ENCODE measurements at places on chromosomes 13 and 19.

DNA sequence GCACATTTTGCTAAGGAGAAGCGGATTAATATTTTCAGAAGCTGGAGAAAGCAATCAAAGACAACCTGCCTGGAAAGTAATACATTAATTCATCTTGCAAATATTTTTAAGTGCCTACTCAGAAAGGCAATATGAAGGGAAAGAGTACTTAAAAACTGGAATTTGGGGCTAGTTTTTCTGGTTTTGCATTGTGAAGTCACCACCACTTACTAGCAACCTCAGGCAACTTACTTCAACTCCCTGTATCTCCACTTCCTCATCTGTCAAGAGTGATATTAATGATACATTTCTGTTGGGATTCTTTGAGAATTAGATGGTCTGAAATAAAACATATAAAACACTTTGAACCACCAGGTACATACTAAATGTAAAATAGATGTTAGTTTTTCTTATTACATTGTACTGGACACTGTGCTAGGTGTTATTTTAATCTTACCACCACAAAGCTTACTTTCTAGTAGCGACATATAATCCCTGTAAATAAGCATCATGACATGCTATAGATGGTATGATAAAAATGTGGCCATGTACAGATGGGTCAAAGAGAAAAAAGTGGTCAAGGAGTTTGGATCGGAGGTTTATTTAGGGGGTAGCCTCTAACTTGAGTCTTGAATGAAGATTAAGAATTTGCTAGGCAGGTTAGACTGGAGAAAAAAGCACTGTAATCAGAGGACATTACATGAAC, 101.2 kb downstream of the SPRY2 start:
- DNase-seq: no peak

DNA sequence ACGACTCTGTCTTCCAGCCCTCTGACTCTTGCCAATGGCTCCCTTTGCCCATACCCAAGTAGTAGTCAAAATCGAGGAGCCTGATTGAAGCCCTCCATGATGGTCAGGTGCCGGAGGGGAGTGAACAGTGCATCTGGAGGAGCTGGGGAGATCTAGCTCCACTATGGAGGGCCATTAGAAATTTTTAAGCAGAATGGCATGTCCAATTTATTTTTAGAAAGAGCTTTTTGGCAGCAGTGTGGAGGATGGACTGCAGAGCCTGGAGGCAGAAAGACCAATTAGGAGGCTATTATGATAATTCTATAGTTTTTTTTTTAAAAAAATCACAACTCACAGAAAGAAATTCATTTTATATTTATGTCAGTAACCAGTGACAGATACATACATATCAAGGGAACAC, 92.7 kb upstream of the SLC7A1 start:
- DNase-seq: no peak

- DNase-seq: no peak
Measured at GRCh38 chr19:42235181-42235580, 7.2 kb downstream of the GSK3A start.

GRCh38 chr13:110015253-110015652, 228.9 kb upstream of the IRS2 start:
- no peak for DNase-seq

- no peak for DNase-seq
Measured at GRCh38 chr19:5090465-5091017, 121.6 kb downstream of the KDM4B start.
